NCI-H69 (cell line): ENCODE measurements at places on chromosomes 13 and 19.

- DNase-seq, result no peak
These were observed 43.8 kb downstream of the COG6 start for GRCh38 chr13:39699274-39699673.

- DNase-seq, result peak; percentile 5
These were observed 59.4 kb downstream of the ZAR1L start for GRCh38 chr13:32255724-32256109.

GRCh38 chr13:68170961-68171360 lies 940.8 kb upstream of the PCDH9 start:
- no peak for DNase-seq

GRCh38 chr19:10114651-10115391 lies 3.3 kb downstream of the P2RY11 start:
- DNase-seq, result peak; percentile 31

GRCh38 chr19:43809762-43810696 lies 7.8 kb upstream of the LYPD5 start:
- DNase-seq, result peak; percentile 81

- no peak for DNase-seq
These were observed 325.4 kb upstream of the TSHZ3 start for GRCh38 chr19:31674503-31675192.

DNA sequence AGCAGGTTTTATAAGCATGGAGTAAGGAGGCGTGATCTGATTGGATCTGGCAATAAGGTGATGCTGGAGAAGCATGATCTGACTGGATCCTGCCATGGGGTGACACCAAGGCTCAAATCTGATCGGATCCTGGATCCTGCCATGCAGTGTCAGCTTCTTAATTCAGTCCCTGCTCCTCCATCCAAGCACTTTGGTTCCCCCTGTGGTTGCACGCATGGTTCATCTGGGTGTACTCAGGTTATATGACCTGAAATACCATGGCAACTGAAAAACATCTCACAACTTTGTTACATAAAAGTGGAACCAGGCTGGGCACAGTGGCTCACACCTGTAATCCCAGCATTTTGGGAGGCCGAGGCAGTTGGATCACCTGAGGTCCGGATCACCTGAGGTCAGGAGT lies 17.6 kb upstream of the KLK4 start:
- no peak for DNase-seq

- no peak for DNase-seq
These were observed 78.6 kb downstream of the SPACA7 start for GRCh38 chr13:112454648-112455334.

DNA sequence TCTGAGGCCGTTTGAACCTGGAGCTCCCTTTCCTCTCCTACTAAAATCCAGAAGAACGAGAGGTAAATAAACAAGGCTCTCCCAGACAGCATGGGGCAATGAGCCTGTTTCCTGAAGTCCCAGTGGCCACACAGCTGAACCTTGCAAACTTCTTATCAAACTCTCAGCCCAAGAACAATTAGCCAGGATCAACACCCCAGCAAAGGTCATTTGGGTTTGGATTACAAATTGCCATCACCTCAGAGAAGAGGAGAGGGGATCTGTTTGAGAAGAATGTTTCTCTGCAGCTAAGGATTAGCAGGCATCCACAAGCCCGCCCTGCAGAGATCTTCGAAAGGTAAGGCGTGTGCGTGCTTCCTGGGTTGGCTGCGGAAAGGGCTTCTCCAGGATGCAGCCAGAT lies 201.9 kb upstream of the SOX1 start:
- no peak for DNase-seq

DNA sequence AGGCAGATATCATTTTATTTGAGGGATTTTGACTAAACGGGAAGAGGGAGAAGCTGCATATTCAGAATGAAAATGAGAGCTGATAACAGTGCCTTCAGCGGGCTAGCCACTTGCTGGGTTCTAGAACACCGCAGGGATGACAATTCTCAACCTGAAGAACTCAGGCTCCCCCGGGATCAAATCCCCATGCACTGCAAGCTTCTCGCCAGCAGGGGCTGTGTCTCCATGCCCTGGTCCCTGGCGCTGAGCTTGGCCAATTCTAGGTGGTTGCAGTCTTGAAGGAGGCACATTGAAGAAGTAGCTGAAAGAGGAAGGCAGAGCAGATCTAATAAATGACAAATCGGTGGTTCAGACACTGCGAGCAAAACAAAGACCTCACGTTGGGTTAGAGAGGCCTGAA lies 128.7 kb downstream of the UQCRFS1 start:
- DNase-seq, result no peak

GRCh38 chr19:48481846-48482639 lies 12.9 kb downstream of the CYTH2 start:
- DNase-seq, result peak; percentile 53

DNA sequence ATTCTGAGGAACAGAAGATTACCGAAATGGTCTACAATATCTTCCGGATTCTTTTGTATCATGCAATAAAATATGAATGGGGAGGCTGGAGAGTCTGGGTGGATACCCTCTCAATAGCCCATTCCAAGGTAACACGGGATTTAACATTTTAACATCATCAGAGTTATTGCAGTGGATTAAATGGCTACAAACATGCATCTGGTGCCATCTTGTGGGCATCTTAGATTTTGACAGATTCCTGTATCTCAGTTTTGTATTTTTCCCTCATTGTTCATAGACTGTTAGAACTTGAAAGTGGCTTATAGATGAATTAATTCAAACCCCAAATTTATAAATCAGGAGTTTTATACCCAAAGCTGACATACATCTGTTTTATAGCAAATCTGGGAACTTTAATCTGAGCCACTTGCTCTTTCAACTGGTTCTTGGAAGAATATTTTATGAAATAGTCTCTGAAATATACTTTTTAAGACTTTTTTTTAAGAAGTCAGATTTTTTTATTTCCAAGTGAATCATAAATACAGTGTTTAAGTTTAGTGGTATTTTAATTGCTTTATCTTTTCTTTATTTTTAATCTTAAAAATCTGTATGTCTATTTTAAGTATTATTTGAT lies 215.2 kb downstream of the NBEA start:
- peak; percentile 51 for DNase-seq

DNA sequence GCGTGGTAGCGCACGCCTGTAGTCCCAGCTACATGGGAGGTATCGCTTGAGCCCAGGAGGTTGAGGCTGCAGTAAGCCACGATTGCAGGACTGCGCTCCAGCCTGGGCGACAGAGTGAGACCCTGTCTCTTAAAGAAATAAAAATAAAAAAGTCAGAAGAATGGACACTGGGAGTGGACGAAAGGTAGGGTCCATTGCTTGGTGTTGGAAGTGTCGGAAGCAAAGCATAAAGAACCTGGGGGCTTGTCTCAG lies 392 bp upstream of the ARHGAP33 start:
- DNase-seq, result no peak

DNA sequence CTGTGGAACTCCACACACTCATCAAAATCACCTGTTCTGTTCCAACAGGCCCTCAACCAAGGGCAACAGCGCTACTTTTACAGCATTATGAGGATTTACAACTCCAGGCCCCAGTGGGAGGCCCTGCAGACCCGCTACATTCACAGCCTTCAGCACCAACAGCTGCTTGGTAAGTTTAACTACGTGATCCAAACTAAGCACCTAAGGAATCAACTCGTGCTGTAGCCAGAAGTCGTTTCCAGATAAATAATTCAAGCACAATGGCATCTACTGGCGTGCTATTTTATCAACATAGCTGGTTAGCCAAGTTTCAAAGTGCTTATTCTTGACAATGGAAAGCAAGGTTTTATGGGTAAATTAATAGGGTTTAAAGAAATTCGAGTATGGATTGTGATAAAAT lies 5.3 kb downstream of the FAM216B start:
- DNase-seq, result no peak

- DNase-seq, result no peak
These were observed 242.5 kb upstream of the SERP2 start for GRCh38 chr13:44131069-44131614.

- DNase-seq, result peak; percentile 87
These were observed 7.6 kb upstream of the KANK2 start for GRCh38 chr19:11204943-11205349.

DNA sequence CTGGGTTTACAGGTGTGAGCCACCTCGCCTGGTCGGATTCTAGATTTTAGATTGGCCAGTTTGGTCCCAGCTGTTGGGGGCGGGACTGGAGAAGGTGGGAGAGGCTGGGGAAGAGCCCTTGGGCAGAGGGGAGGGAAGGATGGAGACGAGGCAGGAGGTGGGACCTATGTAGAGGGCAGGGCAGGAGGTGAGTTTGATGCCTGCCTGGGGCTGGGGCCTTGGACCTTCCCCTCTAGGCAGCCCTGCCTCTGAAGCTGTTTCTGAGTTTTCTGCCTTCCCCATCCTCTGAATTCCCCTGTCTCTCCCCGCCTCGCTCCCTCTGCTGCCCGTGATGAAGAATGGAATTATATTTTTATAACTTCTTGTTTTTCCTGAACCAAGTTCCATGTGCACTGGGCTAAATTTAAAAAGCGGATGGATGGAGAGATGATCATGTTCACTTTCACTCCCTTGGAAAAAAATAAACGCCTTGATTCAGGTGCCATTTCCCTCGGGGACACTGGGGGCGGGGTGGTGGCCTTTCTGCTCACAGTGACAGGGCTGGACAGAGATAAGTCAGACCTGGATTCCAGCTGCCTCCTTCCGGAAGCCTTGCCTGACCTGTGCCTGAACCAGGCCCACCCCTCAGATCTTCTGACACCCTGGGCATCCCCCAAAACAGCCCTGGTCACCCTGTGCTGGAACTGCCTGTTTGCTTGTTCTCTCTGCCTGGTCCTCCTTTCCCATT lies 16.5 kb upstream of the TNFAIP8L1 start:
- DNase-seq, result peak; percentile 17

GRCh38 chr19:31223740-31224534 lies 125.3 kb downstream of the TSHZ3 start:
- no peak for DNase-seq

- peak; percentile 23 for DNase-seq
These were observed 1.5 kb downstream of the SBNO2 start for GRCh38 chr19:1172353-1173158.

GRCh38 chr13:106233134-106233735 lies 302.2 kb downstream of the EFNB2 start:
- no peak for DNase-seq

- no peak for DNase-seq
These were observed 395.5 kb downstream of the EFNB2 start for GRCh38 chr13:106139942-106140341.

DNA sequence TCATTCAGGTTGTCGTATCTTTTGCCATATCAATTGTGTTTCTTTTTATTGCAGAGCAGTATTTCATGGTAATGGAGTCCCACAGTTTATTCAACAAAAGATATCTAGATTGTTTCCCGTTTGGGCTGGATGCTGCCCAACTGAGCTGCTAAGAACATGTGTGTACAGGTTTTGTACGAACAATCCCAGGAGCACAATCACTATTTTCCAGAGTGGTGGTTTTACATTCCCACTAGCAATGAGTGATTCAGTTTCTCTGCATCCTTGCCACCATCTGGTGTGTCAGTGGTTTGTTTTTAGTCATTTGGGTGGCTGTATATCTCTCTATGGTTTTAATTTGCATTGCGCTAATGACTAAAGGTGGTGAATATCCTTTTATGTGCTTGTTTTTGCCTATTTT lies 52.7 kb upstream of the ZDHHC20 start:
- no peak for DNase-seq

DNA sequence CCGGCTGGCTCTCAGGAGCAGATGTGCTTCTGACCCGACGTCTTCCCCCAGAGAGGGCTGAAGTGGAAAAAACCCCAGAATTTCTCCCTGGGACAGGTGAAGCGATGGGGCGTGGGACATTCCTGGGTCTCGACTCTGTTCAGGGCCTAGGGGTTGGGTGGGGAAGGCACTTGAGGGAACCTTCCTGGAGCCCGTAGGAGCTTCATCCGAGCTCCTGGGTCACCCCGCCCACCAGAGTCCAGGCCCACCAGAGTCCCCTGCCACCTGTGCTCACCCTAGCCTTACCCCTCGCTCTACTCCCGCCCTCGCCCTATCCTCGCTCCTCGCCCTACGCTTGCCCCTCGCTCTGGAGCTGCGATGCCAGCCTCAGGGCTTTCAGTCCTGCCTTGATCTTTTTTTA lies 23.2 kb downstream of the EPN1 start:
- no peak for DNase-seq

GRCh38 chr19:2168619-2169424 lies 5.1 kb downstream of the DOT1L start:
- peak; percentile 32 for DNase-seq

GRCh38 chr13:111296417-111296816 lies 24.0 kb upstream of the TEX29 start:
- no peak for DNase-seq
